ENCODE measurements at places on chromosomes 6 and 20.

DNA sequence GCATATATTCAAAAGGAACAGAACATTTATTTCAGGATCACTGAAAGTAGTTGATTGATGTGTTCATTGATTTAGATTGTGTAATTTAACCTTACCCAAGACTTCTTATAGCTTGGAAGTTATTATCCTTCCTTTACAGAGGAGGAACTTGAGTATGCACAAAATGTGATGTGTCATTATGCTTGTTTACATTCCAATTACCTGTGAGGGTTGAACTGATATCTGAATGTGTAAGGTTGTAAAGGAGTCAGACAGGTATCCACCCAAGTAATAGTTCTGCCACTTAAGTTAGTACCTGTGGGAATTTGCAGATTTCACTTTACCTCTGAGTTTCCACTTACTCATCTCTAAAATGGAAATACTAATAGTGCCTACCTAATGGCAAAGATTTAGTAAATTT lies 668.2 kb downstream of the DOK5 start:
- no peak for ATAC-seq

GRCh38 chr6:116057766-116058165 lies 2.9 kb downstream of the FRK start:
- ATAC-seq, result no peak

- ATAC-seq, result no peak
These were observed 52.1 kb downstream of the RNASET2 start for GRCh38 chr6:166904101-166904746.

GRCh38 chr20:52236292-52236691 lies 44.7 kb upstream of the ZFP64 start:
- no peak for ATAC-seq

GRCh38 chr20:1462001-1462400 lies 4.6 kb downstream of the NSFL1C start:
- no peak for ATAC-seq

DNA sequence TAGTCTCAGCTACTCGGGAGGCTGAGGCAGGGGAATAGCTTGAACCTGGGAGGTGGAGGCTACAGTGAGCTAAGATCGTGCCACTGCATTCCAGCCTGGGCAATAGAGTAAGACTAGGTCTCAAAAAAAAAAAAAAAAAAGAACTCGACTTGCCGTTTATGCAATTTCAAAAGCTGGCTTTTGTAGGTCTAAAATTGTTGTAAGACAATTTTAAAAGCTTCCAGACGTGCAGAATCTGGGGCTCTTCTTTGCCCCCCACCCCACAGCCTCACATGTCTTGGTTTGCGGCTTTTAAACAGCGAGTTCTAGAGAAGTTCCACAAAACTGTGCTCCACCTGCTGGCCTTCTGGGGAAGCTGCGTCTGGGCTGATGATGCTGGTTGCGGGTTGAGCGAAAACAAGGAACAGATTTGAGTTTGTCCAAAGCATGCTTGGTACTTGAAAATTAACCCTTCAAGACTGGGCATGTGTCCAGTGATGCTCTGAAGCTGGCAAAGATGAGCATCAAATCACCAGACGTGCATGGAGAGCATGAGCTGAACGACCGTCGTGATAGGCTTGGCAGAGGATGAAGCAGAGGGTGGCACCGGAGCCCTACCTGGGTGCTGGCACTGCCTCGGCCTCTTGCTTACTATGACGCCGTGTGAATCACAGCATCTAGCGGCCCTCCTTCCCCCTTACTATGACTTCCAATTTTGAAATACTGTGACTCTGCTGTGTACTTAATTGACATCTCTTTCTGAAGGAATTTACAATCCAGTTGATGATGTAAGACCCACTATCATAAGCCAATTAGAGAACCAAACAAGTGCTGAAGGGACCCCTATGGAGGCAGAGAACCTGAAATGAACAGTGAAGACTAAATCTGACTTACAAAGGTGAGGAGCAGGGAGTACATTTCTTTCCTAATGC lies 171.4 kb downstream of the GMPR start:
- ATAC-seq, result no peak

GRCh38 chr6:128172081-128172480 lies 271.2 kb upstream of the THEMIS start:
- ATAC-seq, result no peak
